ENCODE measurements at places on chromosomes 1 and 21. TPM values are rescaled to one million over a fixed set of nuclear protein-coding genes. Genes with fewer than 3 reads are reported as not detected.

DNA sequence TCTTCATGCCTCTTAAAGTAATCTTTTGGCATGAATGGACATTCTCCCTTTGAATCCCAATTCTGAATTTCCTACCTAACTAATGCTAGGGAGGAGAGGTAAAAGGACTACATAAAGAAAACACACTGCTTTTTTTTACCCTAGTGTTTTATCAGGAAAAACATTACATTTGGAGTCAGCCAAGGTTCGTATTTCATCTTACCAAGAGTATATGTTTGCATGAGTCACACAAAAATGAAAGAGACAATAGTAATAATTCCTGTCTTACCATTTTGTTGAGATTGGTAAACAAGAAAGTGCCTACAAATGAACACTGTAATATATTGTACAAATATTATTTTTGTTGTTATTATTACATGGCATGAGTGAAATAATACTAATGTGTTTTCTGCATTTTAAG is 112.9 kb upstream of the WARS2 start:
- DNase-seq, result no peak

- no peak for DNase-seq
These were observed 209.2 kb upstream of the GRIK3 start for GRCh38 chr1:37243368-37244082.

GRCh38 chr1:42137766-42138165 is 15.4 kb upstream of the GUCA2B start:
- DNase-seq, result no peak

GRCh38 chr1:2228157-2228594 is at the start of gene SKI:
SKI (plus strand) TSS chr1:2228319; CDS start chr1:2228767, 448 bp downstream.
- no peak for DNase-seq

DNA sequence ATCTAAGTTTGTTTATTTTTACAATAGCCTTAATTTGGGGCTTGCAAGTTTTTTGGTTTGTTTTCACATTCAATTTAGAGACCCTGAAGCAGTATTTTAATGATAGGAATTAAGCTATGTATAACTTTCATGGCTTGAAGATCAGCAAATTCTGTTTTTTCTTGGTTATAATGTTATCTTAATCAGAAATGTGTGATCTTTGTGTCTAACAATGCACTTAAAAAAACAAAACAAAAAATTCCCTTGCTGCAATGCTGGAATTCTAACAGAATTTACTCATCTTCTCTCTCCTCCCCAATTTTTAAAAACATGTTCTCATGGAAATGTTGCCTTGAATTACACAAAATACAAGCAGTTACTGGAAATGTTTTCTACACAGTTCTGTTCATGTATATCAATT is 113.1 kb downstream of the OLFML2B start:
- DNase-seq, result no peak

DNA sequence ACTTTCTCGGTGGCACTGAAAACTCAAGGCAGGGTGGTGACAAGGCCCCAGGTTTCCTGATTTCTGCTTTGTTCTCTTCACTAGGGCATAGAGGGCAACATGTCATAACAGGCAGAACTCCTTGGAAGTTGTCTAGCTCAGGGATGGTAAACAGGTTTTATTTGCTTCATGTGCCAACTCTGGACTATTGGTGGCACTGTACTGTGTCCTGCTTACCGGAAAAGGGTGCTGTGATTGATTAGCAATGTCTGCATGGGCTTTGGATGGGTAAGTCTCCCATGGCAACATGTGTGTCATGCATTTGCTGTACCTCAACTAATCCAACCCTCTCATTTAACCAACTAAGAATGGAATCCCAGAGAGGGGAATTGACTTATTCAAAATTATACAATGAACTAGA is 70.7 kb upstream of the USP24 start:
- no peak for DNase-seq

- no peak for DNase-seq
These were observed 19.8 kb upstream of the SLC2A1 start for GRCh38 chr1:42978317-42979035.

DNA sequence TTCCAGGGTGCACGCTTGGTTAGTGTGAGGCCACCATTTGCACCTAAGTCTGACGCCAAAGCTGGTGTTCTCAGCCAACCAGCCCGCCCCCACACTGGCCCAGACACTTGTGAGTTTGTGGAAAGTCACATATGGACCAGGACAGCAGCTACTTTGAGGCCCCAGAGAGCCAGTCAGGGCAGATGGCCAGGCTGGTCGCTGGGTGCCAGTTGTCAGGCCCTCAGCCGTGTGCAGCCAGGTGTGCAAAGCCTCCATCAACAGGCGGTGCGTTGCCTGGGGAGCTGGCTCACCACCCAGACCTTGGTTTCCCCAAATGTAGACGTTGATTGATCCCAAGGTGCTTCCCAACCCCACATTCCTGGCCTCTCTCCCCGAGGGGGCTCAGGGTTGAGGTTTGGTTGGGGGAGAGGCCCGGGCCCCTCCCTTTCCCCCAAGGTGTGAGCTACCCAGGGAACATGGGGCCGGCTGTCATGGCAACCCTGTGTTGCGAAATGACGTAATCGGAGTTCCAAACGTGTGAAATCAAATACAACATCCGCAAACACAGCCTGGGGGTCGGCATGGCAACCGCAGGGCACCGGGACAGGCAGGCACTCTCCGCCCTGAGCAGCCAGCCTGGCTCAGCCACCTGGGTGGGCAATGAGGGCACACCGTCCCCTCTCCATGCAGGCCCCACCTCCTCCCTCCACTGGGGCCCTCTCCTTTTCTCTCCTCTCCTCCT is 42.2 kb upstream of the WNT4 start:
- DNase-seq, result peak; percentile 32

DNA sequence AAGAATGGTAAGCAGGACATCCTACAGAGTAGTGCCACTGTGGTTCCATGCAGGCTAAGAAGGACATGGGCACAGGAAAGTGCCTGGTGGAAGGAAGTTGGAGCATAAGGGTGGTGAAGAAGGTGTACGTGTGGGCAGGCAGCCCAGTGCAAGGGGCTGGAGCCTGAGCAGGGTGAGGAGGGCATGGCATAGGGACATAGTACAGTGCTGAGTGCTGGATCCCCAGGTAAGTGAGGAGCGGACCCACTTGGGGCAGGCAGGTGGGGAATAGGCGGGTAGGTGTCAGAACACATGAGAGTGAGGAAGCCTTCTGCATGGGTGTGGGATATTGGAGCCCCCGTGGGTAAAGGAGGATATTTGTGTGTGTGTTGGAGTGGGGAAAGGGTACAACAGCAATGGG is 15.7 kb upstream of the LRRC53 start:
- no peak for DNase-seq

DNA sequence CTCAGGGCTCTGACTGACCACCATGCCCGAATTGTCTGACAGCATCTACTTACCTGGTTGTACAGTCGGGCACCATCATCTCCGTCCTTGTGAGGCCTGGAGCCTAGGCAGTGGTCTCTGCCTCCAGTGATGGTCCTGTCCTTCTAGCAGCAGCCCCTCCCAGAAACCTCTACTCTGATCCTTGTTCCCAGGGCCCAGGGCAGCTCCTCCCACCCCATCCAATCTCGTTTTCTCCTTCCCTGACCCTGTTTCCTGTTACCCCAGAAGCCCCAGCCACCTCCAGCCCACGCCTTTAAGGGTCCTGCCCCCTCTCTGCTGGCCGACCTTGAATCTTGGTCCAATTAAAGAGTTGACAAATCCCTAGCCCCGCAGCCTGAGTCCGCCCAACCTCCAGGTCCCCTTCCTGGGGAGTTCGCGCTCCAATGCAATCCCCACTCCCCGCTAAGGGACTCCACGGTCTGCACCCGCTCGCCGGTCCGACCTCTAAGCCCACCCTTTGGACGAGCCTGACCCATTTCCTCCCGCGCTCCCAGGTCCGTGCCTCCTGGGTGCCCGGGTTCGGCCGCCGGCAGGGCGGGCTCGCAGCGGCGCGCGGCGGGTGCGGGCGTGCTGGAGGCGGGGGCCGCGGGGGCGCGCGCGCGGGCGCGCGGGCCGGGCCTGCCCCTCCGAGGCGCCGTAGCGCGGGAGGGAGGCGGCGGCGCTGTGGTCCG is at the start of gene B4GALT2:
Gene B4GALT2 (plus strand): TSS at position 660 of the 710 bp plus-strand sequence. CDS start 1,951 bp downstream, outside the sequence.
- DNase-seq, result no peak

DNA sequence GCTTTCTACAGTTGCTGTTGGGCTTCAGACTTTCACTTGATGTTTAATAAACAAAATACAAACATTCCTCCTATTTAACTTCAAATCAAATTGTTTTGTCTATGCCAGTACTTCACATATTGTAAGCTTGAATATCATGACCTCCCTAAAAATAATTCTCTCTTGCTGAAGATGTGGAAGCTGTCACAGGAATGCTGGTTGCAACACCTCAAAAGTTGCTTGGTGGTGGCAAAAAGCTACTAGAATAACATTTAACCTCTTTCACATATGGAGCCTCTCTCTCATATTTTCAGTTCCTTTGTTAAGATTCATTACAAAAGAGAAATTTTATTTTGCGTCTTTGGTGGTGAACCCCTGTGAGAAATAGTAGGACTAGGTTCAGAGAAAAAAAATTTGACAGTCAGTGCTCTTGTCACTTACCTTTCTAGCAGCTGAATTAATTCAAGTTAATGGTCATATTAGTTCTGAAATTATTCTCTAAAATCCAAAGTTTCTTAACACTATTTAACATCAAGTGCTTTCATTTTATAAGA is 25.5 kb upstream of the F13B start:
- DNase-seq, result no peak

- DNase-seq, result no peak
These were observed 187.2 kb downstream of the NFIA start for GRCh38 chr1:61269602-61270001.

GRCh38 chr1:11059155-11059967 is 457 bp downstream of the SRM start:
- peak; percentile 21 for DNase-seq

DNA sequence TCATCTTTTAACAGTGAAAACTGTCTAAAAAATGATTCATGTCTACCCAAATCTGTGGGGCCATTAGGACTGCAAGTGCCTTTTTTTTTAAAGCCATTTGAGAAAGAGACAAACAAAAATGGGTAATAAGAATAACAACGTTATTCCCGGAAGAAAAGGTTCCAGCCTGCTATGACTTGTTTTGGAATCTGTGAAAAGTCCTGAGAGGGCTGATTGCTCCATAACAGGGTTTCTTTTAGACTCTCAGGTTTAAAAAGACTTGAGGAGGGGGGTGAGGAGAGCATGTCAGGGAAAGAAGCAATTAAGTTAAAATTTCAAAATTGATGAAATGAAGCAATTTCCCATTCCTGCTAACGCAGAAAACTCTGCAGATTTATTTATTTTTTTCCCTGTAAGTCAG is 56.4 kb downstream of the CACHD1 start:
- no peak for DNase-seq

DNA sequence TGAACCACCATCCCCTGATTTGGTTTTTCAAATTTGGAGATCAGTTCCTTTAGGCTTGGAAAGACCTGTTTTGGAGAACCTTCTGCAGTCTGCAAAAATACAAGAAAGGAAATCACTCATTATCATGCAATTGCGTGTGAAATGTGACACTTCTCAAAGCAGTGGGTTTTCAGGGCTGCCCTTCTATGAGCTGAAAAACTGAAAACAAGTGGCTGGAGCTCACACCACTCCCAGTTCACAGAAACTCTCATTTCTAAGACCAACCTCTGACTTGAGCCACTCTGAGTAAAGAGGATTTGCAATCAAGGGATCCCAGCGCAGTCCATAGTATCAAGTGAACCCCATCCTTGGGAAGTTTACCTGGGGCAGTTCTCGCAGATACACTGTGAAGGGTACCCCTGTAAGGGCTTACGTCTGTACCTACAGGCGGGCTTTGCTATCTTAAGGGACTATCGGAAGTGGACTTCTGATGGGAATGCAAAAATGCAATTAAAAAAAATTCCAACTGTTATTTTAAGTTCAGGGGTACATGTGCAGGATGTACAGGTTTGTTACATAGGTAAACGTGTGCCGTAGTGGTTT is 12.8 kb downstream of the SH2D1B start:
- DNase-seq, result no peak

DNA sequence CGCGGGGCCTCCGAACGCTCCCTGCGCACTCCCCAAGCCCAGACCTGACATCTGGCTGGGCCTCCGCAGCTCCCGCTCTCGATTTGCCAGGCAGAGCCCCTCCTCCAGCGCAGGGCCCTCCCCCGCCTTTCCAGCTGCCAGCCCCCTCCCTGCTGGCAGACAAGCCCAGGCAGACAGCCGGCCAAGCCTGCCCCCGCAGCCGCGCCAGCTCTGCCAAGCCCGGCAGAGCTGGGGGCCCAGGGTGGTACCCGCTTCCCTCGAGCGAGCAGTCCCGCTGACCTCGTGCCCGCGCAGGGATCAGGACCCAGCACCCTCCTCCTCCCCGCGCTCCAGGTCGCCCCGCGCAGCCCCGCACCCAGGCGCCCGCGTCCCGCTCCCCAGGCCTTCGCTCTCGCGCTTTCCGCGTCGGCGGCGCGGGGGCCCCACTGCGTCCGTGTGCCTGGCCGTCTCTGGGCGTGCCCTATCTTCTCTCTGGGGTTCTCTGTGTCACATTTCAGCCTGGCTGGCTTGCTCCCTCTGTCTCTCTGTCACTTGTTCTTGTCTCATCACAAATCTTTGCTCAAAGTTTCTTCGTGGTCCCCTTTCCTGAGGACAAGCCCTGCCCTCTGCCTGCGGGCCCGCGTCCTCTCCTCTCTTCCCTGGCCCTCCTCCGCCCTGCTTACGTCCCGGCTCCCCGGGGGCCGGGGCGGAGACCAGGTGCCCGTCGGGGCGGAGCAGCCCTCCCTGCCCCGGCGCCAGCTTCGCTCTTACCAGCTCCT is 580 bp downstream of the INKA2 start:
- peak; percentile 76 for DNase-seq

DNA sequence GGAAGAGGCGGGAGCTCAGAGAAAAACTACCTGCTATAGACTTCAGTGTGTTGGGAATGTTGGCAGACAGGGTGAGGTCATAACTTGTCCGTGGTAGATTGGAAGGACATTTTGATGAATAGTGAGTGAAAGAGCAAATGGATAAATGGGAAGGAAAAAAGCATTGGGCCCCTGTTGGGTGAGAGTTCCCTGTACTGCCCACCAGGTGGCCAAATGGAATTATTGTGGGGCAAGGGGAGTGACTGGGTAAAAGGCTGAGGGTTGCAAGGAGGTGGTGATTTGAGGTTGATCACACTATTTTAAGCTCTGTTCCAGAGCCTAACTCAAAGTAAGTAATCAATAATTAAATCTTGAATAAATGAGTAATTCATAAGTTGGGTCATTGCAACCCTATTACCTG is 60.4 kb downstream of the MRPS6 start:
- DNase-seq, result no peak

DNA sequence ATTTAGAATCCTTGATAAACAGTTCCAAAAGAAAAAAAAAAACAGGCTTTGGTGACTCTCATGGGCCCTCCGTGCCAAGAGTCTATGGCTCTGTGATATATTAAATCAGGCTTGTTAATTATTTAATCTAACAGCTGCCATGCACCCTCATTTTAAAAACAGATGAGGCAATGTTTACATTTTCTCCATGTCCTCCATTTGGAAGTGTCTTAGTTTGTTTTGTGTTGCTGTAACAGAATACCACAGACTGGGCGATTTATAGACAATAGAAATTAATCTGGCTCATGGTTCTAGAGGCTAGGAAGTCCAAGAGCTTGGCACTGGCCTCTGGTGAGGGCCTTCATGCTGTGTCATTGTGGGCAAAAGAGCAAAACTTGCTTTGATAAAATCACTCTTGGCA is 58.0 kb downstream of the B3GALT5 start:
- no peak for DNase-seq

The DIO1 gene
- not detected for total RNA-seq

The TCEANC2 gene
- 6.4 TPM for total RNA-seq

The CASP9 gene
- 7.4 TPM for total RNA-seq

The RCSD1 gene
- total RNA-seq, result 11.9 TPM

All from Peyer's patch (tissue), 4 donors.